Thoracic aorta (tissue), 2 donors: ENCODE measurements at places on chromosomes 2 and 18. TPM values are rescaled to one million over a fixed set of nuclear protein-coding genes. Genes with fewer than 3 reads are reported as not detected.

Gene POMC
- total RNA-seq, result 1.2 TPM

Gene CDH2
- total RNA-seq, result 25.9 TPM

Gene DSG4
- not detected for total RNA-seq

Gene ANKRD30B
- total RNA-seq, result not detected

Gene ADRA2B
- 4.5 TPM for total RNA-seq

Gene ZC3H6
- total RNA-seq, result 6.9 TPM

Gene ALLC
- total RNA-seq, result 1.1 TPM

Gene DSG2
- 0.81 TPM for total RNA-seq

Gene TUBA4A
- total RNA-seq, result 84.6 TPM

Gene GKN1
- total RNA-seq, result 20.7 TPM

Gene HDHD2
- total RNA-seq, result 19.0 TPM

GRCh38 chr2:205901491-205901890, 184.5 kb downstream of the INO80D start:
- no peak for DNase-seq

DNA sequence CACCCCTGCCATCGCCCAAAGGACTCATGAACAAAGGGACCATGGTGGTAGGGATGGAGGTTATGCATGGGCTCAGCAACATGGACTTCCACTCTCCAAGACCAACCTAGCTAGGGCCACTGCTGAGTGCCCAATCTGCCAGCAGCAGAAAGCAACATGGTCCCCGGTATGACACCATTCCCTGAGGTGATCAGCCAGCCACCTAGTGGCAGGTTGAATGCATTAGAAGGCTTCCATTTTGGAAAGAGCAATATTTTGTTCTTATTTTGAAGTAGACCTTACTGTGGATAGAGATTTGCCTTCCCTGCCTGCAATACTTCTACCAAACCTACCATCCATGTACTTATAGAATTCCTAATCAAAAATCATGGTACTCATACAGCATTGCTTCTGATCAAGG, 99.8 kb downstream of the METTL4 start:
- DNase-seq, result no peak

- no peak for DNase-seq
These were observed 295.3 kb downstream of the SP3 start for GRCh38 chr2:173669888-173670287.

GRCh38 chr2:145324748-145325147, 804.8 kb upstream of the ZEB2 start:
- DNase-seq, result no peak

- no peak for DNase-seq
These were observed 1322.9 kb upstream of the TMEFF2 start for GRCh38 chr2:193517615-193518014.

- DNase-seq, result no peak
These were observed 42.1 kb downstream of the NHEJ1 start for GRCh38 chr2:219118504-219118903.

GRCh38 chr2:139165601-139166000, 385.4 kb upstream of the NXPH2 start:
- no peak for DNase-seq

DNA sequence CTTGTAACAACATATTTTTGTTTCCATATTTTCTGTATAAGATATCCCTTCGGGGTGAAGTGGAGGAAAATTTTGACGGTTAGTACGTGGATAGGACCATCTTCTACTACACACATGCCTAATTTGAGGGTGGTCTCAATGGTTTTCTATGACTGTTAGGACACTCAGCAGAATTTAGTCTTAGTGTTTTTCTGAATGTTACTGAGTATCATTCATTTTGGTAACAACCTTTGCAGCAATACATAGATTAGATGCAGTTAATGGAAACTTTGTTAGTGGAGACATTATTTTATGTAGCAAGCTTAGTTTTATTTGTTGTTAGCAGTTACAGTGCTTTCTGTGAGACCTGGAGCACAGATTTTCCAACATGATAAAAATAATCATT, 1.6 kb downstream of the ITGAV start:
- DNase-seq, result no peak

GRCh38 chr2:40108851-40109250, 329.8 kb upstream of the THUMPD2 start:
- no peak for DNase-seq

DNA sequence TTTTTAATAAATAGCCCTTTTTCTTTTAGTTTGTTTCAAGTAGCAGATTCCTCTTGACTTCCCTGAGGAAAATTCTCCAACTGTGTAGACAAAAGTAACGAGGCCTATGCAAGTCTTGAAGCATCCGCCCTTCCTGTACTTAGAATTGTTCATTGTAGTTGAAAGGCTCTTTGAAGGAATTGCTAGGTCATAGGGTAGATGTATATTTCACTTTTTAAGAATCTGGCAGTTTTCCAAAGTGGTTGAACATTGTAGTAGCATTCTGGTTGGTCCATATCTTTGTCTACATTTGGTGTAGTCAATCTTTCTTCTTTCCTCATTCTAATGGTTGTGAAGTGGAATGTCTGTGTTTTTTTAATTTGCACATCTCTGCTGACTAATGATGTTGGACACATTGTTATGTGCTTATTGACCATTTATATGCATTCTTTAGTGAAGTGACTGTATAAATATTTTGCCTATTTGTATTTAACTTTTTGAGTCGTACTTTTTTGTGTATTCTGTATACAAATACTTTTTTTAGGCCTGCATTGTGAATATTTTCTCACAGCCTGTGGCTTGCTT, 5.6 kb upstream of the SERPINB11 start:
- no peak for DNase-seq

DNA sequence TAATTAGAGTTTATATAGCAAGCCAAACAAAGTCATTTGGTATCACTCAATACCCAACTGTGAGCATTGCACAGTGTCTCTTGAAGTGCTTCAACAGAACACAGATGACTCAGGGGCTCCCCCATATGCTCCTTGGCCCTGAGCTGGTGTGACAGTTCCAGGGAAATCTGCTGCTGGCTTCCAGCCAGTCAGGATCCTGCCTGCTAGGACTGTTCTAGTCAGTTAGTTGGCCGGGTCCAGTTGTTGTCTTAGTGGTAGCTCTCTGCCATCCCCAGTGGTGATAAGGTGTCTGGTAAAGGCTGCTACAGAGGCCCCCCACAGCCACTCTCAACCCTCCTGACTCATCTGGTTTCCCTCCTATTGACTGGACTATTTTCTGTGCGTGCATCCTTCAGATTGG, 100.3 kb downstream of the IRS1 start:
- no peak for DNase-seq

GRCh38 chr2:150030436-150031190, 443.0 kb upstream of the MMADHC start:
- DNase-seq, result no peak

DNA sequence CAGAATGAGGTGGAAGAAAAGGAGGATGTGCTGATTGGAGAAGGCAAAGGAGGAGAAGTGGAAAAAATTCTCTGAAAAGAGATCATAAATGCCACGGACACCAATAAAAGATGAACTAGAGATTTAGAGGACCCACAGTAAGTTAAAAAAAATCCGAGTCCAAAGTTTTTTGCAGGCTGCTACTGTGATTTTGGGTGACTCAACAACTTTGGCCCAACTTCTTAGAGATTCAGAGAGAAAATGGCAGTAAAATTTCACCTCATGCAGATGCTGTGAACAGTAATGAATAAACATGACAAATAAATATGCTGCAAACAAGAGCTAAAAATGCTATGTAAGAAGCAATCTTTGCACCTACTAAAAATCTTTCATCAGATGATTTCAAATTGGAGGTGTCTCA, 176.9 kb upstream of the SESTD1 start:
- no peak for DNase-seq

GRCh38 chr2:31893094-31893493, 117.7 kb downstream of the MEMO1 start:
- DNase-seq, result no peak

DNA sequence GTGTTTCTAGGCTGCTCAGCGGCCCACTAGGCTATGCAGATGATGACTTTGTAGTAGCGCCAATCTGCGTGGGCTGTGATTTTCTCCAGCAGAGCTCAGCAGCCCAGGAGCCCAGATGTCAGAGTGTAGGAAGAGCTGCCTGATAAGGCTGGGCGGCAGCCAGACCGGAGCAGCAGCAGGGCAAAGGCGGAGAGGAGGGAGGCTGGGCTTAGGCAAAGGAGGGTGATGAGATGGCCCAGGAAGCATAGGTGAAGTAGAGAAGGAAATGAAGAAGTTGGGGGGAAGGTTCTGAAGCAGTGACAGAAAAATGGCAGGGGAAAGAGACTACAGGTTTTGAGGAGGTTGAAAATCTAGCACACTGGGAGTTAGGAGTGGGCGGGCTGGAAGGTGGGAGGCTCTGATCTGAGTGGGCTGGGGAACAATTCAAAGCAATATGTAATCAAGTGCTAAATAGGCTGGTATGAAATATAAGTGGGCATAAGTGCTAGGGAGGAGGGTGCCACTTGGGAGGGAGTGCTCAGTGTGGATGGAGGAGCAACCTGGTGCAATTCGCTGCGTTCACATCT, 50.6 kb upstream of the STPG4 start:
- DNase-seq, result no peak

- DNase-seq, result no peak
These were observed 3.7 kb upstream of the MFSD6 start for GRCh38 chr2:190404487-190404886.
